ENCODE measurements at places on chromosomes 7 and 10.
A peak's percentile ranks its signal among the peaks of the same experiment; 100 is the strongest.

DNA sequence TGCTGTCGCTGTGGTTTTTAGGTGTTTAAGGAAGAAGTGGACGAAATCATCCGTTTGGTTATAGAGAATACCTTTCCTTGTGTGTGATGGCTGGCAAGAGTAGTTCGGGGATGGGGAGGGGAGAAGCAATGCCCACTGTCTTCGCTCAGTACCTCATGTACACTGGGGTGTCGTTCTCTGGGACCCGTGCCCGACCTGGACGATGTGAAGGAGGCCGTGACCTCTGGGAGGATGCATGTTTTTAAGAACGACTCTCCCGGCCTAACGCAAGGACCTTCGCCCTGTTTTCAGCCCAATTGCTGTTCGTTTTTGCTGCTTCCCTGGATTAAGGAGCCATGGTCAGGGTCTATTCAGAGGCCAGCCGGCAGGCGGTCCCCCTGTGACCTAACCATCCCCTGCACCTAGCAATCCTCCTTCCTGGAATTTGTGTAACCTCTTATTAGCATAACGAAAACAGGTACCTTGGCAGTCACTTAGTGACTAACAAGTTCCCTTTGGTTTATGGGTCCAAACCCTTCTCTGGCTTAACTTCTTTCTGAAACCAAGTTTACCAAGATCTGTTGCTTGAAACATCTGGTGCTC lies 1.3 kb downstream of the NFE2L3 start:
- DNase-seq, result no peak

GRCh38 chr10:26486990-26487850 lies 49.1 kb downstream of the APBB1IP start:
- DNase-seq, result no peak

DNA sequence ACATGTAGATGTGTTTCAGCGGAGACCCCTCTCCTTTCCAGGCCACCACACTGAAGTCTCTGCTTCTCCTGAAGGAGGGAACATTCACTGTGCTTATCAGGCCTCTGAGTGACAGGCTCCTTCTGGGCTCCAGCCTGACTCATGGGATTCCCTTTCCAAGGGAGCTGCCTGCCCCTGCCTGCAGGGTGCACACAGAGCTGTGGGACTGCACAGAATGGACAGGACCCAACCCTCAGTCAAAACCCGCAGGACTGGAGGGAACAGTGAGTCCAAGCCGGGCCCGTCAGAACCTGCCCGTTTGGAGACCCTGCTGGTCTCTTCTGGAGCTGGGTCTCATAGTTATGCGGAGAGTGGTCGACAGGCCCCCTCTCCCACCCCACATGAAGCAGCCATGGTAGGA lies 32.6 kb downstream of the PLAC9 start:
- no peak for DNase-seq

DNA sequence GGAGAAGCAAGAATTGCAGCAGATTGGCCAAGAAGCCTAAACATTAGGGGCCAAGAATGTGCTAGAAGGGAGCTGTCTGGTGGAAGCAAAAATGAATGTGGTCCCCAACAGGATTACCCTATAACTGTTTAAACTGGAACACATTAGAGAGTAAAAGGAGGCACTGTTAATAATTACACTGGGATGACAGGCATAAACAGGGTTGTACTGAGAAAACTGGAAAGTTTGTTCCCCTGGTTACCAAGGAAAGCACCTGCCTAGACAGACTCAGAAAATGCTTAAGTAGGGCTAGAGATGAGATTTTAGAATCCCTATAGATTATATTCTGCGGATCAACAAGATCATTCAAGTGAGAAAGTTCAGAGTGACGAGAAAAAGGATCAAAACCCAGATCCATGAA lies 100.8 kb downstream of the CTTNBP2 start:
- no peak for DNase-seq

DNA sequence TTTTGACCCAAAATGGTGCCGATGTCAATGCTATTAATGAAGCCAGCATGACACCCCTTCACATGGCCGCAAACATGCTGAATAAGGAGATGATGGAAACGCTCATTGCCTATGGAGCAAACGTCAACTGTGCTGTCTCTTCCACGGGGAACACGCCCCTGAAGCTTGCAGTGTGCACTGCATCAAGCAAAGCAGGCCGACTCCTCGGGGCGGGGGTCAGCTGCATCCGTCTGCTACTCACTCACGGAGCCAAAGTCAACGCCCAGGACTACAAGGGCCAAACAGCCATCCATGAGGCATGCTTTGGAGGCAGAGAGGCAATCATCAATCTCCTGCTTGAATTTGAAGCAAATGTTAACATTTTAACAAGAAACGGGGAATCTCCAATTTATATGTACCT lies 4.5 kb downstream of the ANKRD61 start:
- DNase-seq, result no peak

DNA sequence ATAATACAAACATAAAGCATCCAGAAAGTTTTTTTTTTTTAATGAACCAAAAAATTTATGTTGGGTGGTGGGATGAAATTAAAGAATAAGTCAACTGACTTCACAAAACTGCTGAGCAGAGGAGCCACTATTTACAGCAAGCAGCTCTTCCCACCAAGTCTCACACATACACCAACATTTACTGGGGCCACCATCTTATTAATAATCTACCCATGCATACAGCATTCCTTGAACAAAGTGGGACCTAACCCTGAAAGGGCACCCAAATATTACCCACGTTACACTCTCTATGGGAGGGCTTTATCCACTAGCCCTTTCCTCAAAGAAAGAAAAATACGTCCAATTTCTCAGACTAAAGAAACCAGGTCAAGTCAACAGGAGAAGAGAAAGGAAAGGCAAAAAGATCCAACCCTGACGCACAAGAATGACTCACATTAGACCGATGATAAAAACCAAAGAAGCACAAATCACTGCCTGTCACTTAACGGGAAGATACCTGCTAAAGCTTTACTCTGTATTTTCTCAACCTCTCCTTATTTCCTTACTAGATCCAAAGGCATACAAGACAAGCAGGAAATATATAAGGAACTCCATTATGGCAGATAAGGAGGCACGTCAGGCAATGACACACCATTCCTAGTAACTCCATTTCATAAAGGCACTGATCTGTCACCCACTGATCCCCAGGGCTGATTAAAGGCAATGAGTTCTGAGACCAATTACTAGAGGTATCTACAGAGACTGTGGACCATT lies 141.8 kb upstream of the ASAH2 start:
- no peak for DNase-seq

DNA sequence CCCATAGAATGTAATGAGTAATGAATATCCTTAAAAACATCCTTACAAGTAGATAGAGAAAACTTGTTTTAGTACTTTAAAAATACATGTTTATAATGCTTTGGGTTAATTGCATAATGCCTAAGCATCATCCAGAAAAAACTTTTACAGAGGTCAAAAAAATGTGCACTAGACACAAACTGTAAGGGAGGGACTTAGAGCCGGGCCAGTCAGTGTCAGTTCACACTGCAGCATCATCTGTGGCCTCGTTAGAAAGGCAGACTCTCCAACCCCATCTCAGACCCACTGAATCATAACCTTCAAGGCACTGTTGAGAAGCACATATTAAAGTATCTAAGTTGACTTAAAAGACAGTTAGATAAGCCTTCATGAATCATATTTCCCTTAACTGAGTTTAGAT lies 230.1 kb upstream of the PRPS1L1 start:
- peak; percentile 9 for DNase-seq

DNA sequence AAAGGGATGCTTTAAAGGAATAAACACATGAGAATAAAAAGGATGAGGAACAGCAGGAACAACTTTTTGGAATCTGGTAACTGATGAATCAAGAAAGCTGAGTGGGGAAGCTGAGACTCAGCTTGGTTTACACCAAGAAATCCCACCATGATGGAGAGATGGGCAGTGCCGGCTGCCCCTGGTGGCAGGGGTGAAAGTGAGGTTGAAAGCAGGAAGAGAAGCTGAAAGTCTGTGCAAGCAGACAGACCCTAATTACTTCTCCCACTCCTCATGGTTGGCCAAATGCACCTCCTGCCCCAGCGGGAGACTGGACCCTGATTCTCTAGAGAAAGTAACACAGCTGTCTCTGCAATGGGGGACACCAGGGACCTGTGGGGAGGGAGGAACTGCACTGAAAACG lies 57.6 kb upstream of the NANOS1 start:
- no peak for DNase-seq

DNA sequence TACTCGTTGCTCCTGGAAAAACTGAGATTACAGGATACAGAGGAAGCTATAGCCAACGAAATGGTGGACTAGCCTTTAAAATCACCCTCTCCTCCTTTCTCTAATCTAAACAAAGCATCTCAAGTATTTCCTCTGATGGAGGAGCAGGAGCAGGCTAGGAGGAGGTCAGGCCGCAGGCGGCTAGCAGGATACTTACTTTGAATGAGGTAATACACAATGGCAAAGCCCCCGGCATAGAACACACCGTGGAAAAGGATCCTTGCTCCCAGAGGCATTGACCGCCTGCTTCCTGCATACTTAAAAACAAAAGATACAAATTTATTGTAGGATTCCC lies 64.4 kb downstream of the STK17A start:
- no peak for DNase-seq

GRCh38 chr7:99383791-99384370 lies 9.4 kb downstream of the ARPC1B start:
- no peak for DNase-seq

GRCh38 chr10:62560201-62560819 lies 186.1 kb downstream of the ZNF365 start:
- no peak for DNase-seq

GRCh38 chr7:101564778-101565211 lies 64.3 kb downstream of the MYL10 start:
- DNase-seq, result no peak

GRCh38 chr10:92965314-92965713 lies 95.3 kb upstream of the CYP26C1 start:
- DNase-seq, result peak; percentile 12

DNA sequence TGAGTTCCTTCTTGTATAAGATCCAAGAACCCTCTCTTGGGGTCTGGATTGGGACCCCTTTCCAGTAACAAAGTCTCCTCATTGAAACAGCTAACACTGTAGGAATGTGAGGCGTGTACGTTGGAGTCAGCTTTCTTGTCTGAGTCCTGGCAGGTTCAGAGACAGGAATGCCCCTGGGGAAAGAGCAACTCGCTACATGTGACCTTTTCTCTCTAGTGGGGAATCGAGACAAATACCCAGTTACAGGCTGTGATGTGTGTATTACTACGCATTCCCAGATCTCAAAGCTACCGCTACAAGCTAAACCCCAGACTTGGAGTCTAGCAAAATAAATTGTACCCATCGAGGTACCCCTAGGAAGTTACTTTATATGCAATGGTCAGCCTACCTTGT lies 85.6 kb upstream of the FRMD4A start:
- no peak for DNase-seq

GRCh38 chr10:10610171-10610570 lies 407.5 kb upstream of the CELF2 start:
- DNase-seq, result no peak

GRCh38 chr10:11525503-11525902 lies 85.9 kb downstream of the USP6NL start:
- no peak for DNase-seq

GRCh38 chr7:66138994-66139752 lies 24.5 kb downstream of the CRCP start:
- DNase-seq, result no peak

DNA sequence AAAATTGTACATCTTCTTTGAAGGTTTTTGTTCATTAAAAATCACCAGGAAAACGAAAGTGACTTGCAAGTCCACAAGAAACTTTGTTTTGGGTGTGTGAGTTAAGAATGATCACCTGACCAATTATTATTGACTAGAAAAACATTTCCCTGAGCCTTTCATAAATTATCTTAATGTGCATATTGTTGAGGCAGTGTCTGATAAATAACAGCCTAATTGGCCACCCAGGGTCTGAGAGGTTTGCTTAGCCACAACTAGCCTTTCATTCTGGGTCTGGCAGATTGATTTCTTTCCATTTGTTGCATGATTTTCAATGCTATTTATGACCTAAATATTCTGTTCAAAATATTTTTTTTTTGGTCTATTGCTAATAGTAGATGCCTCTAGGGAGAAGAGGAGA lies 152.8 kb downstream of the AUTS2 start:
- no peak for DNase-seq

- peak; percentile 69 for DNase-seq
Measured at GRCh38 chr10:115092555-115093285, 445 bp upstream of the ATRNL1 start.

- no peak for DNase-seq
Measured at GRCh38 chr7:101857358-101857811, 40.0 kb downstream of the CUX1 start.

DNA sequence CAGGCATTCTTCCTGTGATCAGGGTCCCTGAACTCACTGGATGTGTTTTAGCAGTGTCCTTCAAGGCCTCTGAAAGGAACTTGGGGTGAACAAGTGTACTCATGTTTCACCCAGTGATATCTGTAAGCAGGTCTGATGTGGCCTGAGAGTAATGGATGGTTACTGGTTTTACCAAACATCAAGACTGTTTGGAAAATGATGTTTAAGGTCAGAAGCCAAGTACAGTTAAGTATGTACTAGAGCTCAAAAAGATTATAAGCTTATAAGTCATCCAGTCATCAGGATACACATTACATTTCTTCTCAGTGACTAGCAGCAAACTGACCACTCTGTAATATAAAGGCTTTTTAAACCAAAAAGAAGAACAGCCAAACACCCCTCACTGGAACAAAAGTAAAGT lies 79.8 kb upstream of the PTN start:
- no peak for DNase-seq

- DNase-seq, result no peak
Measured at GRCh38 chr10:19620811-19621210, 195.4 kb upstream of the PLXDC2 start.

GRCh38 chr10:35632027-35632426 lies 10.1 kb downstream of the FZD8 start:
- no peak for DNase-seq

- DNase-seq, result no peak
Measured at GRCh38 chr10:79334573-79334972, 12.7 kb upstream of the PPIF start.

DNA sequence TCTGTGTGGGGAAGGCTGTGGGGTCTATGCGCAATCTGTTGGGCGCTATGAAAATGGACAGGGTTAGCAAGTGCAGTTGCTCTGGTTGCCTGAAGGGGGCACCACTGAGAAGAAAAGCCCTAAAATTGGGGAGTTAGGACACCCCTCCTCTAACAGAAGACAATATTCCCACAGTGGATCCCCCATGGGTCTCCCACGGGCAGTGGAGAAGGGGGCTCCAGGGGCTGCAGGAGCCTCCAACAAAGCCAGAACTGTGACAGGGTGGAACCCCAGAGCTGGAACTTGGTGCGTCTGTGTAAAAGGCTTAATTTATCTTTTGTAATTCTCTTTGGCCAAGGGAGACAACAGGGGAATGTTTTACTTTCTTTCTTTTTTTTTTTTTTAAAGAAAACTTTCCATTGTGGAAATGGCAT lies 12.5 kb upstream of the COL13A1 start:
- peak; percentile 51 for DNase-seq

All from HEK293T (cell line).